Glomerular endothelial cell (primary cell): ENCODE measurements at places on chromosomes 7 and 10. TPM values are rescaled to one million over a fixed set of nuclear protein-coding genes. Genes with fewer than 3 reads are reported as not detected.

DNA sequence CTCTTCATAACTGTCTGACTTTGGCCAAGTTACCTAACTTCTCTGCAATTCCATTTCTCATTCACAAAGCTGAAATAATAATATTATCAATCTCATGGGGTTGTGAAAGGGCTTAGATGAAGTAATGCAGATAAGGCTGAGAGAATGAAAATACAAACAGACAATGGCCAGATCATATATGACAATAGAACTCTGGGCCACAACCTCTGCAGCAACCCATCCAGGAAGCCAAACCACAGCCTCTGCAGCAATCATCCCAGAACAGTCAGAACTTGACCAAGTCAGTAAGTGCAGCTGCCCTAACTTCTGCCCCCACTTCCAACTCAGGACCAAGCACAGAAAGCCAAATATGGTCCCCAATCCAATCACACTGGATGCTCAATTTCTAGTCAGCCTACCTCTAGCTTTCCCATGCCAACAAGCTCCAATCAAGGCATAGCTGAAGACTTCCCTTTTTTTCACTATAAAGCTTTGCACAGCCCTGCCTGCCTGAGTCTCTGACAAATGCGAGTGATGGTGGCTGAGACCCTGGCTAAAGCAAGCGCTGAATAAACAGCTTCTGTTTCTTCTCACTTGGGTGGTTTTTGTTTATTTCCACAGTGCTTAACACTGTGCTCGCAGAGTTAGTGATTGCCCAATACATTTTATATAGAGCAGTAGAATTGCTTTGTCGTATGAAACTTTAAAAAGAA is 34.8 kb upstream of the TNPO3 start:
- no peak for DNase-seq

The PHF14 gene
- total RNA-seq = 36.2 and 48.6 TPM in 2 replicates

DNA sequence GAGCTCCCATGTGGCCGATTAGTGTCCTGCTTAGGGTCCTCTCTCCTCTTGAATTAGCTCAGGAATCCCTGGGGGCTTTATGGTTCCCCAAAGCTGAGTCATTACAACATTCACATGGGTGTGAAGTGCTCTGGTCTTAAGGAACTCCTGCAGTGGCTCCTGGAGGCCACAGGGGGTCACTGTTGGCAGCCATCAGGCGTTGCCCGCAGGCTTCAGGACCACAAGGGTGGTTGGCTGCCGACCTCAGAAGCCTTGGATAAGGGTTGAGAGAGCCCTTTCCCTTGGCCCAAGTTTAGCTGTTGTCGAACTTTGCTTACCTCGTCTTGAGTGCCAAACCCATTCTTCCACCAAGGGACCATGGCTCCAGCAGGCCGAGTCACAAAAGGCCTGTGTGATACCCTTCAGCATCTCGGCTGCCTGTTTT is 61.7 kb downstream of the SH2D4B start:
- peak; percentile 23 for DNase-seq

DNA sequence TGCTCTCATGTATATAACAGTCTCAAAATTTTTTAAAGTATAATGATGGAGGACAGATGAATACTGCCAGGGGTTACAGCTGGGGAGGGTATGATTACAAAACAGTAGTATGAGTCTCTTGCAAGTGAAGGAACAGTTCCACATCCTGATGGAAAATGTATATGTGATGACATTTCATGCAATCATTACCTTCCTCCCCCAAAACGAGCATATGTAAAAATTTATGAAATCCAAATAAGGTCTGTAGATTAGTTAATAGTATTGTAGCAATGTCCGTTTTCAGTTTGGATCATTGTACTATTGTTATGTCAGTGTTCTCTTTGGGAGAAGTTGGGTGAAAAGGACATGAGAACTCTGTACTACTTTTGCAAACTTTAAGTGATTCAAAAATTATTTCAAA is 38.0 kb downstream of the DRGX start:
- no peak for DNase-seq

DNA sequence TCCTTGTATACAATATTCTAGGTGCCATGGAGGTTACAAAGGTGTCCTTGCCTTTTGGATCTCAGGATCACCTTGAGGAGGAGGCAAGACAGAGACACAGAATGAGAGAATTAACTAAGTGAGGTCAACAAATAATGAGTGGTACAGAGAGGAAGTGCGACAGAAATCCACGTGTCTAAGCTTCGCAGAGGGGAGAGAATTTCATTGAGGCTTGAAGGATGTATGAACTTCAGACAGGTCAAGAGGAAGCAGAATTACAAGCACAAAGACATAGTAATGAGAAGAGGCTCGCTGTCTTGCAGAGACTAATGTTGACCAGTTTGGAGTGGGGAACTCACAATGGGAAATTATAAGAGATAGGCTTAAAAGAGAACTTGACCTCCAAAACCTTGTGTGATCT is 308.7 kb downstream of the FRMD4A start:
- DNase-seq = no peak

The SFTPA1 gene
- not detected in 2 replicates for total RNA-seq

- no peak for DNase-seq
Measured at GRCh38 chr7:41103331-41103730, 599.6 kb downstream of the INHBA start.

DNA sequence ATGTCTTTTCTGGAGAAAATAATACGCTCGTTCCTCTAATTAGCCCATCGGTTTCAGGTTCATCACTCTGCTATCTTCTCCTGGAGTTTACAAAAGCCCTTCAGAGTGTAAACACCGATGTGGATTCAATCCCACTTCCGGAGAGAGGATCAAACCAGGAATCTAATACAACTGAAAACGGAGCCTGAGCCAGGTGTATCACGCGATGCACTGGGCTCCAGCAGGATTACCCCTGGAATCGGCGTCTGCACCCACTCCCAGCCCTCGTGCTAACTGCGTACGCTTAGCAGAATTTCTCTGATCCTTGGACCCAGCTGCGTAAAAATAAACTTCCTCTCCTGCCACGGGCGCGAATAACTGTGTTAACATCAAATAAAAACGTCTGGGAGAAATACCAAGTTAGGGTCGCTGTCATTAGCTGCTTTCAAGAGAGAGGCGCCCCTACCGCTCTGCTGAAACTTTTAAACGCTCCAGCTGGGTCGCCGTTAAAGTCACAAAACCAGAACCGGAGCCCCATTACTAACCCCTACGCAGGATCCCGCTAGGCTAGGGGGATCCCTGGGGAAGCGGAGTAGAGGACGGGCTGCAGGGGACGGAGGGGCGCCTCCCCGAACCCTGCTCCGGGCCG is 502 bp downstream of the ZNF3 start:
- no peak for DNase-seq

GRCh38 chr7:134128829-134129228 is 1.7 kb downstream of the LRGUK start:
- DNase-seq = no peak

DNA sequence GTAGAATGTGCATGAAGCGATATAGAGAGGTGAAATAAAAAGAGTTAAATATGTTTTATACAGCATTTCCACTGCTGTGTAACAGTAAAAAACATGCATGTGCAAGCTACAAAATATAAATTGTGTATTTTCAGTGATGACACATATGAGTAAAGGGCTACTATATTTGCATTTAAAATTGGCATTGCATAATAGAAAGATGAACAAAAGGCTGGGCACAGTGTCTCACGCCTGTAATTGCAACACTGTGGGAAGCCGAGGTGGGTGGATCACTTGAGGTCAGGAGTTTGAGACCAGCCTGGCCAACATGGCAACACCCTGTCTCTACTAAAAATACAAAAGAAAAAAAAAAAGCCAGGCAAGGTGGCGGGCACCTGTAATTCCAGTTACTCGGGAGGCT is 79.8 kb upstream of the CCDC71L start:
- no peak for DNase-seq

DNA sequence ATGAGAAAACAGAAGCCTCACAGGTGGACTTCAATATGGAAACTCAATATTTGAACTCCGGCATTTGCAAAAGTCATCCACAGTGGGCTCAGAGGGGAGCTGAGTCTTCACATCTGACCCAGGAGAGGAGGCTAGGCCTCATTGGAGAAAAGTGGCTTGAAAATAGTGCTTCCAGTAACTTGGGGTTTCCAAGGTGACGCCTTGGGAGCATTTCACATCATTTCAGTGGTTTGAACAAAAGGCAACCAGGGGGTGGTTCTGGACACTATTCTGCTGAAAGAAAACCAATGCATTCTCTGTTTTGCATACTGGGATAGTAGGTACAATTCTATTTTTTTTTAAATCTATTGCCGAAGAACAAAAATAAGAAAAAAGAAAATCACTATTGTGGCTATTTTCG is 599.2 kb upstream of the POM121L12 start:
- no peak for DNase-seq

The PRR15 gene
- total RNA-seq = 0.23 TPM in 1 of 2 replicates, not detected in the other

- no peak for DNase-seq
Measured at GRCh38 chr10:103181244-103181643, 11.8 kb downstream of the NT5C2 start.

The EBLN1 gene
- not detected in 2 replicates for total RNA-seq

- no peak for DNase-seq
Measured at GRCh38 chr7:33836797-33837355, 68.5 kb upstream of the BMPER start.

The IL15RA gene
- total RNA-seq = 46.7 and 47.7 TPM in 2 replicates

- DNase-seq = no peak
Measured at GRCh38 chr7:105748701-105749100, 127.7 kb downstream of the ATXN7L1 start.
